ENCODE measurements at places on chromosomes 4 and X.

DNA sequence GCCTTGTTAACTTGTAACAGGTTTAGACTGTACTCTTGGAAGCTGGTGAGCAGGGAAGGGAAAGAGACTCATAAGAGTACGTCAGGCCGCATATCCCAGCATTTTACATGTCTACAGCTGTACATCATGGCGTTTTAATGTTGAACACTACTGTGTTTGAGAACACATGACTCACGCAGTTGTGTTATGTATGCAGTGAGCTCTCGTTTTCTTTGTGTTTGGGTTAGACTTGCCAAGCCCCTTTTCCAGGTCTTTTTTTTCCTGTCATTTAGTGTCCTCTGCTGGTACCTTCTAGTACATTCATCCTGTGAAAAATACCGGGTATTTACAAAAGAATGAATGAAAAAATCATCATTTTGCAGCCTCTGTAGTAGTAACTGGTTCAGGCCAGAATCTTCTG is 35.3 kb downstream of the SMS start:
- no peak for DNase-seq

DNA sequence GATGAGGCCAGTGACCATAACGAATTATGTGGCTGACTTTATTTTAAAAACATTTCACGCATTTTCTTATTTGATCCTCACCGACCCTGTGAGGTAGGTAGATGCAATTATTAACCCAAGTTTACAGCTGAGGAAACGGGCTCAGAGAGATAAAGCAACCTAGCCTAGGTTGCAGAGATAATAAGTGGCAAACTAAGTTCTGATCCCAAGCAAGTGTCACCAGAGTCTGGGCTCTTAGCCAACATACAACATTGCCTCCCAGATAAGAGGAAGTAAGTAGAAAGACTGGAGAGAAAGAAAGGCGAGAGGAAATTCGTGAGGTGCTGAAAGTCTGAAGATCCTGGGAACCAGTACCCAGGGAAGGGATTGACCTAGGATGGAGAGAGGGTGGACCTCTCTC is 77.4 kb upstream of the GPR50 start:
- no peak for DNase-seq

- no peak for DNase-seq
These were observed 377.2 kb upstream of the ANXA10 start for GRCh38 chr4:167715176-167715575.

GRCh38 chr4:6873291-6873690 is 36.3 kb upstream of the TBC1D14 start:
- no peak for DNase-seq

DNA sequence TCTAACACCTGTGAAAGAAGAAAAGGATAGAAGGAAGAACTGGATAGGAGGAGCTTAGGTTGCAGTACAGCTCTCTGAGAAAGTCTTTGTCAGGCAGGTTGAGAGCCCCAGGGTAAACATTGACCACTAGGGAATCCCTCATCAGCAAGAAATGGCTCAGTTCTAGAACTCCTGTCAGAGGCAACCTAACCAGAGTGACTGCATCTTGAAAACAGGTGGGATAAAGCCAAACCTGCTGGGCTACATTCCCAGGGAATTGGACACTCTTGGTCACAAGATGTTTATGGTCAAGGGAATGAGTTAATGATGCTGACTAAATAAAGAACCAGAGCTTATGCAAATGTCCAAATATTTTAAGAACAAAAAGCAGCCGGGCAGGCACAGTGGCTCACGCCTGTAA is 108.3 kb upstream of the MED14 start:
- DNase-seq = no peak

Measured in right forelimb (tissue), 1 donor.